NCI-H2171 (cell line): ENCODE measurements at places on chromosomes 5 and 9.

DNA sequence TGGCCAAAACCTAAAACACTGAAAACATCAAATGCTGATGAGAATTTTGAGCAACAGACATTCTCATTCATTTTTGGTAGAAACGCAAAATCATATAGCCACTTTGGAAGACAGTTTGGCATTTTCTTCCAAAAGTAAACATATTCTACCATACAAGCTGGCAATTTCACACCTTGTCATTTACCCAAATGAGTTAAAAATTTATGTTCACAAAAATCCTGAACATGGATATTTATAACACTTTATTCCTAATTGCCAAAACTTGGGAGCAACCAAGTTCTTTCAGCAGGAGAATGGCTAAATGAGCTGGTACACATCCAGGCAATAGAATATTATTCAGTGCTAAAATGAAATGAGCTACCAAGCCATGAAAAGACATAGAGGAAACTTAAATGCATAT, 1270.1 kb upstream of the ACO1 start:
- DNase-seq, result no peak

DNA sequence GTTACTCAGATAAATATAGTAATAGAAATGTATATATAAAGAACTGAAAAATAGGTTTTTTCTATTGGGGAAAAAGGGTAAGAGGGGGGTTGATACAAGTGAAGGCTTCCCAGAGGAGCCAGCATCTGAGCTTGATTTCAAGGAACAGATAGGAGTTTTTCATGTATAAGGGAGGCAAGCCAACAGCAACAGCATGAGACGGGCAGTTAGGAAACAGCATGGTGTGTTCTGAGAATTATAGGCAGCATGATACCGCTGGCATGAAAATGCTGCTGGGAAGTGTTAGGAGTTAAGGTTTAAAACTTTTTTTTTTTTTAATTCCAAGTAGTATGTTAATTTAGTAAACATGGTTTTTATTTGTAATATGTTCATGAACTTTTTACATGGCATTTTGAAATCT, 9.7 kb downstream of the CDC37L1 start:
- DNase-seq, result no peak

DNA sequence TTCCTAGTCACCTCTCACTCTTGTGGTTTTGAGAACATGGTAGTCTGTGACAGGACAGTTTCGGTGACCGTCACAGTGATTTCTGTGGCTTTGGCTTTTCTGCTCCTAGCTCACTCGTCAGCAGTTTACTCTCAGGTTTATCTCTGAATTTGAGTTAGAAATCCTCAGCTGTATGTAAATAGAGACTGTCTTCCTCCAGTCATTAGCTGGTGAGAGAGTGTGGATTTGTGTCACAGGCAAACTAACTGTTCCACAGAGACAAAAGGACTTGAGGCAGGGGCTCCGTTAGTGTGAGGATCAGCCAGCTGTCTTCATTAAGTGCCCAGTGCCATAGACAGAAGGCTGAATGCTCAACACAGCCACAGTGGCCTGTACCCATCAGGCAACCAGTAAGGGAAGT, 131.4 kb downstream of the CD180 start:
- DNase-seq, result no peak

DNA sequence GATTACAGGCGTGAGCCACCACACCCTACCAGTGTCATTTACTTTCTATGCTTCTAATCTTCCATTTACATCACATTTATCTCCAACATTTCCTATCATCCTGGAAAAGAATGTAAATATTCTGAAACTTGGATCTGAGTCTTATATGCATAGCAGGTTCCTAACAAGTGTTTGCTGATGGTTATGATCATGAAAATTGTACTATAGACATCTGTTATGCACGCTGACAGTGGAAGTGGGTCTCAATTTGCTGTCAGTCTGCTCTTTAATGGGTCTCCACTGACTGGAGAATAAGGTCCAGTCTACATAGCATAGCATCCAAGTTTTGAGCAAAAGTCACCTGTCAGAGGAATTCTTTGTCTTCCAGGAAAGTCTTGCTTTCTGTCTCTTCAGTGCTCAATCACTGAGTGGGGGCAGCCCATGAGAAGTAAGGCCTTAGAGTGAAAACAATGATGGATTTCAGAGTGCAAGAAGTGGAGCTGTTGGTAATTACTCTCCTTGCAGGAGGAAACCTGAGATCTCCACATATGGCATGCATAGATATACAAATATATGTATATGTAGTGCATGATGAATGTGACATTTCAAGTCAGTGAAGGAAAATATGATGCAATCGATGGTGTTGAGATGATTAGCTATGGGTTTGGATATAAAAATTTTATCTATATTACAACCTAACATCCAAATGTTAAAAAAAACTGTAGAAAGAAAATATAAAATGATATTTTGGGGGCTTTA, 29.2 kb upstream of the MSANTD3 start:
- peak; percentile 52 for DNase-seq

- no peak for DNase-seq
Measured at GRCh38 chr5:7779019-7780005, 71.6 kb downstream of the CFAP90 start.

DNA sequence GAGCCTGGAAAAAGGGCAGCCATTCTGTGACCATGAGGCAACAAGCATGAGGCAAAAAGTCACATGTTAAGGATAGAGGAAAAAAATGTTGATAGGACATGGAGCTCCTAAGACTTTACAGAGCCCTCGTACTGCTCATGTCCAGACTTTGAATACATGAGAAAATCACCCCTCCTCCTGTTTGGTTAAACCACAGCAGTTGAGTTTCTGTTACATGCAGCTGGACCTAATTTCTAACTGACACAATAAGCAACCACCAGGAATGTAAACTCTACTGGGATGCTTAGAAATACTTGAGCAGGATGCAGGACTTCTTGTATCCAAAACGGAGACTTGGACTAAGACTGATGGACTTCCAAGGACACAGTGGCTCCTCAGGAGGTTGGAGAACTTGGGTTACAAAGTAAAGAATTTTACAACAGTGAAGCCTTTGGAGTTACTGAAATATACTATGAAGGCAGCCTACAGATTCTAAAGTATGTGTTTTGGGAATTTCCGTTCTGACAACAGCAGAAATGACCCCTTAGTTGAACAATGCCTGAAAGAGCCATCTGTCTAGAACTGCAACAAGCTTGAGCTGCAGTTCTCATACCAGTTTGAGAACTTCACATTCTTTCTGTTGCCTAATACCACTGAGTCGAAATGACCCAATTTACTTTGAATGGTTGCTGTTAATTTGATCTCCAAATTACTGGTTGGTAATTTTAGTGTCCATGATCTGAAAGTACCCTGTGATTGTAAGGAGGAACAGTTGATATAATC, 268.9 kb downstream of the PIK3R1 start:
- DNase-seq, result no peak

DNA sequence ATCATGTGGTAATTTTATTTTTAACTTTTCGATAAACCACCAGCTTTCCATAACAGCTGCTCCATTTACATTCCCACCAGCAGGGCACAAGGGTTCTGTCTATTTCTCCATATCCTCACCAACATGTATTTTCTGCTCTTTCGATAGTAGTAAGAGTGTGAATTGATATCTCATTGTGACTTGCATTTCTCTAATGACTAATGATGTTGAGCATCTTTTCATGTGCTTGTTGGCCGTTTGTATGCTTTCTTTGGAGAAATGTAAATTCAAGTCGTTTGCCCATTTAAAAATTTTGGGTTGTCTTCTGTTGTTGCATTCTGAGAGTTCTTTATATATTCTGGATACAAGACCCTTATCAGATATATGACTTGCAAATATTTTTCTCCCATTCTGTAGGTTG, 45.9 kb downstream of the PSD2 start:
- no peak for DNase-seq

DNA sequence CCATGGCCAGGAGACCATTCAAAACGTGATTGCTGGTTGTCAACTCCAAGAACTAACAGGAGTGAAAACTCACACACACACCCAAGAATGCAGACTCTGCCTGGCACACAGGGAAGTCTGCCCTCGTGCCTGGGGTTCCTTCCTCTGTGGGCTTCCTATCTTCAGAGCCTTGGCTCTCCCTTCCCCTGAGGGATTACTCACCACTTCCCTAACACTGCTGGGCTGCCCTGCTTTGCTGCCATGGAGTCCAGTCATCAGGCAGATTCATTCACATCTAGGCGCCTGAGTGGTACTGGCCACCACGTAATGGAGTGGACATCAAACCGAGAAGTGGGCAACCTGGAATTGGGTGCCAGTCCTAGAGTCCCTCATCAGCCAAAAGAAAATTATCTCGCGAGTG, 76.4 kb upstream of the PRSS3 start:
- DNase-seq, result no peak

GRCh38 chr5:44885903-44886302, 77.2 kb downstream of the MRPS30 start:
- no peak for DNase-seq

DNA sequence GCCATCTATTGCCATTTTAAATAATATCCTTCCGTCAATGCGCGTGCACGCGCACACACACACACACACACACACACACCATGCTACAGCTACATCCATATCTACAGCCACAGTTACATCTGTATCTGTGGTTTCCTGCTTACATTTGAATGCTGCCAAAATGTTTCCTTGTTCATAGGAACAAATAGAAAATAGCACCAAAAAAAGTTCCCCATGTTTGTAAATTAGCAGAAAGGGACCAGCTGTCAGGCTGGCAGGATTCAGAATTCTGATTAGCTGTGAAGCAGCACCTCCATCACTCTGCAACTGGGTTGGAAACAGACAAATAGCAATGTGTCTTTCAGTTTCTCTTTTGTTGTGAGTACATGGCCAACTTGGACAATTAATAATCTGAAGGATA, 601.5 kb downstream of the IRX1 start:
- DNase-seq, result no peak

DNA sequence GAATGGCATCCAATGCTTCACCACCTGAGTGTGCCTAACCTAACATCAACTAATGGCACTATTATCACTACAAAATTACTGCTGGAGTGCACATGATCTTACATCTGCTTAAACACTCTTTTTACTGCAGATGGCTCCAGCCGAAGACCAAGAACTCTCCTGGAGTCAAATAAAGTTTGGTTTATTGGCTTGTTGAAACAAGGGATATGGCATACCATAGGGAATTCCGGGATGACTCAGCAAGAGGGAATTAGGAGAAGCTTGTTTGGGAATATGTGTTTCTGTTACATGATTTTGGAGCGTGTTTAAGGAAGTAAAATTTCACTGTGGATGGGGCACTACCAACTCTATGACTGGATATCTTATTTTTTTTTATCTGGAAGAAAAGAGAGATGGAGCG, 872.6 kb downstream of the DTWD2 start:
- no peak for DNase-seq

DNA sequence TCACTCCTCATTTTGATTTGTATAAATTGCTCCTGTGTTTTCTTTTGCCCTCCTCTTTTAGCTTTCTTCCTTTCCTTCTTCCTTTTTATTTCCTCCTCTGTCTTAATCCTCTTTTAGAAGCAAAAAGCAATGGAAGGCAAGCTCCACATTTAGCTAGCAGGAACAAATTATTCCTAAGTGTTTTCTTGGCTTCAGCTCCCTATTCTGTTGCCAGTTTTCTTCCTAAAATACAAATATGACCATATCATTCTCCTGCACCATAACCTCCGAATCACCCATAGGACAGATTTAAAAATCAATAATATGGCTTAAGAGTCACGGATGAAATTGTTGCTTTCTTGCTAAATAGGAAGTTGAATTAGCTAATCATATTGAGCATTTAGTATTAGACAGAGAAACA, 49.4 kb downstream of the GRIN3A start:
- no peak for DNase-seq

GRCh38 chr9:101383361-101383760, 1.4 kb downstream of the BAAT start:
- no peak for DNase-seq

GRCh38 chr5:147567917-147568598, 58.2 kb upstream of the DPYSL3 start:
- DNase-seq, result no peak

DNA sequence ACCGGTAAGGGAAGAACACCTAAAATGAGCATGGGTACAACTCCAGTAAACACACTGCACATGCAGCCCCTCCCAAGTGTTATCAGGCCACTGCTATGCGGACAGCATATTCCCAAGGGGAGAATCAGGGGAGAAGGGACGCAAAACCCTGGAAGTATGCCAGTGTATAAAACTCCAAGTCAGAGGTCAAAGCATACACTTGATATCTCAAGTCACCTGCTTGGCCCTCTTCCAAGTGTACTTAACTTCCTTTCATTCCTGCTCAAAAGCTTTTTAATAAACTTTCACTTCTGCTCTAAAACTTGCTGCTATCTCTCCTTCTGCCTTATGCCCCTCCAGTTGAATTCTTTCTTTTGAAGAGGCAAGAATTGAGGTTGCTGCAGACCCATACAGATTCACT, 408.1 kb downstream of the HTR1A start:
- DNase-seq, result no peak
